ENCODE measurements at places on chromosomes 2 and 18. TPM values are rescaled to one million over a fixed set of nuclear protein-coding genes. Genes with fewer than 3 reads are reported as not detected.

DNA sequence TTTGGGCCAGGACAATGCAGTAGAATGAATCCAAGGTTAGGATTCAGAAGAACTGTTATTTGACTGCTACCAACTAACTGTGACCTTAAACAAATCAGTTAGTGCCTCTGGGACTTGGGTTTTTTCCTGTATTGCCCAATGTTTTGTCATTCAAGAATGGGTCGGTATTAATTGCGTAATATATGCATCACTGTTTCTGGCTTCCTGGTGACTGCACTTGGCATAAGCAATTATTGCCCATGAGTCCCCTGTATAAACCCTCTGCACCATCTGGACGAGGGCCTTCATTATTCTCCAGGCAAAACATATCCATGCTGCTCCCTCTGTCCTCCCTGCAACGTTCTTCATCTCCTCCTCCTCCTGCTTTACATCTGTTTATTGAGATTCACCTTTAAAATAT lies 255.8 kb upstream of the LRRTM1 start:
- DNase-seq, result no peak

DNA sequence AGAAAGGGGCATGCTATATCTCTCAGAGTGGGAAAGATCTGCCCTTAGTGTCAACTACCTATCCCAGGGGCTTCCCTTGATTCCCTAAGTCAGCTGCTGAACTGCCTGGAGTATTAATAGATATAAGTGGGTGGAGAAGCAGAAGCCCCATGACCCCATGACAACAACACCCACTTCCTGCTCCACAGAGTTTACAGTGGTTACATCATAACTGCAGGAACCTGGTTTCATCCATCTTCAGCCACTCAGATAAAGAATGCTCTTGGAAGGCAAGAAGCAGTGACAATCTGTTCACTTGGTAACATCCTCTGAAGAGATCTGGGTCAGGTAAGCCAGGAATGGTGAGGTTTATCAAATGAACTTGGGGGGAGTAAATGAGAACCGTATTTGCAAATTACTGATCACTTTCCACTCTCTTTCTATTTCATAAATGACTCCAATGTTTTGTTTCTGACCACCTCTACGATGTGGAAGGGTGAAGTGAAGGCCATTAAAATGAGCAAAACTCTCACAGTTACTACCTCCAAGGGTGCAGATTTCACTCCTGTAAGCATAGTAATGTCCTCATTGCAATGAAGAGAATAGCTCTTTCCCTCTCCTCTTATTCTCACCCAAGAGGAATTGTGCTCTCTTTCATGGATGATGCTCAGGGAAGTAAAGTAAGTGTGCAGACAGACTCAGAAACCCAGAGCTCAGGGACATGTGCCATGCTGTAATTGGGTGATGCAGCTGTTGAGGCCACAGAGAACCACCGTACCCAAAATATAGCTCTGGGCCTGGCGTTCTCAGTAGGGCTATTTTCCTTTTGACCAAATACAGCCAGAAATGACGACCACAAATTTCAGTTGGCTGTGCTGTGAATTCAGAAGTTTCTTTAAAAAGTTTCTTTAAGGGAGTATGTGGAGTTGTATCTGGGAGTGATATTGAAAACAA lies 192.8 kb upstream of the APCDD1 start:
- DNase-seq, result no peak

DNA sequence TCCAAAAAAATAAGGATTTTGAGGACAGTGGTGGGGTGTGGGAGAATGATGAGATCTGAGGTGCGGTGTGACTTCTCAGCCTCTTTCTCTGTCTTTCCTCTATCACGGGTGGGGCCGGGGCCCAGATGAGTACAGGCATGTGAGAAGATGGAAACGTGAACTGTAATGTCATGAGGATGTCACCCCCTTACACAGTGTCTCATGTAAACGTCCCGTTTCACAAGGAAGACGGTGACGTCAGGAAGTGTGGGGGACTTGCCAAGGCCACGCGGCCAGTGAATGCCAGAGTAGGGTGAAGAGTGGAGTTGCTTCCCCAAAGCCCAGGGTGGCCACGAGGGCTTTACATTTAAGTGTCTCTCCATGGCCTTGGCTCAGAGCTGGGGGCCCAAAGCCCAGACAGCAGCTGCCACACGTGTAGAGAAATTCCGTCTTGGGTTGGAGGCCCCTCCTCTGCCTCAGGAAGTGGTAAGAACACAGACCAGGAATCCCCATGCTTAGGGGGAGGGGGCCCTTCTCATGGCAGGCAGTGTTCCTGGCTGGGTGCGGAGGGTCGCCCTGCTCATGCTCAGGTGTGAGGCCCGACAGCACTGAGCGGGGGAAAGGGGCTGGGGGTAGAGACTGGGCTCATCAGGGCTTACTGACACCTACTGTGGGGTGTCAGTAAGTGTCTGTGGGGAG lies 80.9 kb upstream of the SMAD7 start:
- DNase-seq, result no peak

RTP5 gene
- not detected for total RNA-seq

Measured in left ventricle myocardium inferior (tissue), 1 donor.